Smooth muscle cell of the pulmonary artery (primary cell): ENCODE measurements at places on chromosomes 3 and 15. TPM values are rescaled to one million over a fixed set of nuclear protein-coding genes. Genes with fewer than 3 reads are reported as not detected.

CNTN3 gene
- total RNA-seq: 7.0 and 98.8 TPM in 2 replicates

SI gene
- not detected in 2 replicates for total RNA-seq

GALNT15 gene
- total RNA-seq: 9.1 and 12.1 TPM in 2 replicates

LRTM1 gene
- total RNA-seq: not detected in 2 replicates

PLCB2 gene
- total RNA-seq: 0.07 and 0.43 TPM in 2 replicates

WDR93 gene
- total RNA-seq: 0.07 TPM in 1 of 2 replicates, not detected in the other

C3orf33 gene
- 1.6 and 2.0 TPM in 2 replicates for total RNA-seq

CHDH gene
- 0.03 and 0.07 TPM in 2 replicates for total RNA-seq

KLHL24 gene
- total RNA-seq: 46.4 and 59.9 TPM in 2 replicates

CCR4 gene
- under 0.01 TPM in 1 of 2 replicates, not detected in the other for total RNA-seq
